ENCODE measurements at places on chromosomes 2 and 18.

- peak; percentile 26 for DNase-seq
Measured at GRCh38 chr2:32427672-32428610, 71.1 kb downstream of the BIRC6 start.

GRCh38 chr2:73601780-73602179, 40.4 kb downstream of the NAT8 start:
- no peak for DNase-seq

GRCh38 chr2:133765658-133766057, 197.4 kb upstream of the NCKAP5 start:
- DNase-seq, result no peak

GRCh38 chr2:61426267-61426897, 44.5 kb downstream of the USP34 start:
- DNase-seq, result peak; percentile 66

- DNase-seq, result peak; percentile 67
Measured at GRCh38 chr2:106085181-106085940, 108.7 kb downstream of the UXS1 start.

DNA sequence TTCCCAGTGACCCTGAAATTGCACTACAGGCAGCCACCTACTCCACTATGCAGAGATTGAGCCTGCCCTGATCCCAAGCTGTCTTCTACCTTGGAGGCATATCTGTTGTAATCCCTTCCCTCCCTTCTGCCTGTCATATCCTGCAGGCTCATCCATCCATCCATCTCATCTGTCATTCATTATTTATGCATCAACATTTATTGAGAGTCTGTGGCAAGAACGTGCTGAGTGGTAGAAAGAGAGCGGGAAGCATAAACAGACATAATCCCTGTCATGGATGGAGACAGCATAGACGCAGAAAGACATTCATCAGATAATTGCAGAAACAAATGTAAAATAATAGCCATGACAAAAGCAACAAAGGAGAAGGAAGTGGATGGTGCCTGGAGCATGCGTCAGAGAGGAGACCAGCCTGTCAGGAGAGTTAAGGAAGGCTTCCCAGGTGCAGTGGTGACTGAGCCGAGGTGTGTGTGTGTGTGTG, 110.7 kb upstream of the STPG4 start:
- peak; percentile 30 for DNase-seq

DNA sequence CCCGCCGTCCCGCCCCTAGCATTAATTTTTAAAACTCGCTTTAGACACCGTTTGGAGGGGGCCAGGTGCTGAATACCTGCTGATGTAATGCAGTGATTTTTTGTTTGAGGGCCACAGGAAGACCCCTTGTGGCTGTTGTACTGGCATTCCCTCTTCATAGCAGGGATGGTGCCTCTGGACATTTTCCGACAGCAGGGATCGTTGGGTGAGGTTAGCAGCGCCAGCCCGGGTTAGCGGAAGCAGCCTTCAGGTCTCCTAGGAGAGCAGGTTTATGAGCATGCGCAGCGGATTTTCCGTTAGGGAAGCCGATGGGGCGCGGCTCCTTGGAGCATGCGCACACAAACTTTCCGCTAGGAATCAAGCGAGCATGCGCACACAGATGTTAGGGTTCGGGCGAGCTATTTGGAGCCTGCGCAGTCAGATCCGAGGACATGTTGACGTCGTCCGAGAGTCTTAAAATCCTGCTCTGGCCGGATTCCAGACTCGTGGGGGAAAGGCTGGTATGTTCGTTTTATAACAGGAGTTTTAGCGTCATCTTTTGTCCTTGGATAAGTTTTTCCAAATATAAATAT, 17.2 kb upstream of the C2orf74 start:
- DNase-seq, result peak; percentile 98

GRCh38 chr2:72673279-72673678, 152.6 kb downstream of the EXOC6B start:
- DNase-seq, result no peak

DNA sequence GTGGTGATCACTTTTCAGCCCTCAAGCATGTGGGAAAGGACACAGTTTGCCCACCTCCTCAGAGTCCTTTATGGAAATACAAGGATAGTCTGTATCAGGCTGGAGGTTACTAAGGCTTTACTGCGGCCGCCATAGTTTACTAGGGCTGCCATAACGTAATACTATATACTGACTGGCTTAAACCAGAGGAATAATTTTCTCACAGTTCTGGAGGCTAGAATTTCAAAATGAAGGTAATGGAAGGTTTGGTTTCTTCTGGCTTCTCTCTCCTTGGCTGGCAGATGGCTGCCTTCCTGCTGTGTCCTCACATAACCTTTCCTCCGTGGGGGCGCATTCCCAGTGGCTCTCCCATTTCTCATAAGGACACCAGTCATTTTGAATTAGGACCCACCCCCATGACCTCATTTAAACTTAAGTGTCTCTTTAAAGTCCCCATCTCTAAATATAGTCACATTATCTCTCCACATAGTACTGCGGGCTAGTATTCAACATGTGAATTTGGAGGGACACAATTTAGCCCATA, 12.5 kb upstream of the ATIC start:
- no peak for DNase-seq

GRCh38 chr2:133193544-133194361, 374.5 kb downstream of the NCKAP5 start:
- DNase-seq, result no peak

DNA sequence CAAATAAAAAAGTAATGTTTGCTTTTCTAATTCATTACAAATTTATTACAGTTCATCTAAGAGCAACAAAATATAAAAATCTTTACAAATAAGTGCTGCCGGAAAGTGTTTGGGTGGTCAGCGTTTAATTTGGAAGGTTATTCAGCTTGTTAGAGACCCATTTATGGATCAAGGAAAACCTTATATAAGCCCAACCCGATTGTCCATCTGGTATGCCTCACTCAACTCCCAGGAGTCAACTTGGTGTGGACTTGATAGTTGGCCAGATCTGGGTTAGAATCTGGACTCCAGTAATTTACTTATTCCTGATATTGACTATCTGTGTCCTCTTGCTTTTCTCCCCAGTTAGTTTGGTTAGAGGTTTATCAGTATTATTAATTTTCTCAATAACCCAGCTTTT, 106.2 kb downstream of the KCTD1 start:
- no peak for DNase-seq

DNA sequence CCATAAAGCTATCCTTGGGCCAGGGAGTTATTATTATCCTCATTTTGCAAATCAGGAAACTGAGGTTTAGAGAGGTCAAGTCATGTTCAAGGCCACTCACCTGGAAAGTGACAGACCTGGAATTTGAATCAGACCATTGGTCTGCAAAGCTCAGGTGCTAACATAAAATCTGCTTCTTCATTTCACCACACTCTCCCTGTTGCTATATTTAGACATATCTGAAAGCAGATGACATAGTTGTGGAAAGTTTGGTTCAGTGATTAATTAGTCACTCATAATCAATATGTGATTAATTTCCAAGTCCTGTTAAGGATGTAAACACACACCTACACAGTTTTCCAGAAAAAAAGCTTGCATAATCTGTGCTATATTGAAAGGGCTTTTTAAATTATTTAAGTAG, 57.4 kb downstream of the LINC00305 start:
- no peak for DNase-seq

- DNase-seq, result no peak
Measured at GRCh38 chr2:123738643-123739042, 286.4 kb upstream of the CNTNAP5 start.

DNA sequence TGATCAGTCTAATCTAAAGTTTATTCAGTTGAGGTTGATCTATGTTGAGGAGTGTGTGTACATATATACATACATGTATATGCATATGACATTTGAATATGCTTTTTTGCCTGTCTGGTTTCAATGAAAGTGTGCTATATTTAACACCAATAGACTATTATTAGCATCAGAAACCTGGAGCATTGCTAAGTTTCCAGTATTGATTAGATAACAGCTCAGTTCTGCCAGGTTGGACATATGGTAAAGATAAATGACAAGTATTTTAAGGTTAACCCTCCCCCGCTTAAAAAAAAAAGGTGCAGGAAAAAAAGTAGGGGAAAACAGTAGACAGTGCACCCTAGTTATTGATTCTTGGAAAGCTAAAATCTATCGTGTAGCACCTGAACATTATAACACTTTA, 19.4 kb downstream of the CREB1 start:
- DNase-seq, result no peak

DNA sequence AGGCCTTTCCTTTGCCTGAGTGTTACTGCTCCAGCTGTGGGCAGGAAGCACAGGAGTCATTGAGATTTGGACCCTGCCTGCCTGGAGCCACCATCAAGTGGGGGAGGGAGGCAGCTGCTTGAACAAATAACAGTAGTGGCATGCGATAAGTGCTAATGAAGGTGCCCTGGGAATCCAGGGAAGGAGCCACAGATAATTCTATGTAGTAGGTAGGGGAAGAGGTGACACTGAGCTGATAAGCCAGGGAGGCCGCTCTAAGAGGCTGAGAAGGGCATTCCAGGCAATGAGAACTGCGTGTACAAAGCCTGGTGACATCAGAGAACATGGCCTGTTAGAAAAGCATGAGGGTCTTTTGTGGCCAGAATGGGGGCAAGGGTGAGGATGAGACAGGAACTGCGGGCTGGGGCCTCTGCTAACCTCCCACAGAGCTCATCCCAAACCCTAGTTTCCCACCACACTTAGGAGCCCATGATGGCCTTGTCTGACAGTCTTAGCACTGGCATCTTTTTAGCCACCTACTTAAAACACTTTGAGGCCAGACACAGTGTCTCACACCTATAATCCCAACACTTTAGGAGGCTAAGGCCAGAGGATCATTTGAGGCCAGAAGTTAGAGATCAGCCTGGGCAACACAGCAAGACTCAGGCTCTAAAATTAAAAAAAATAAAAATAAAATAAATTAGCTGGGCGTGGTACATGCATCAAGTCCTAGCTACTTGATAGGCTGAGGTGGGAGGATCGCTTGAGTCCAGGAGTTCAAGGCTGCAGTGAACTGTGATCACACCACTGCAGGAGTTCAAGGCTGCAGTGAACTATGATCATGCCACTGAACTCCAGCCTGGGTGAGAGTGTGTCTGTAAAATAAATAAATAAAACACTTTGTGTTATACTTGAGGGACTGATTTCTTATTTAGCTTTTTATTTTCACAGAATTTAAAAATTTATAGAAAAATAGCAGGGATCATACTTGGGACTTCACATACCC, 58.9 kb downstream of the TET3 start:
- DNase-seq, result no peak

DNA sequence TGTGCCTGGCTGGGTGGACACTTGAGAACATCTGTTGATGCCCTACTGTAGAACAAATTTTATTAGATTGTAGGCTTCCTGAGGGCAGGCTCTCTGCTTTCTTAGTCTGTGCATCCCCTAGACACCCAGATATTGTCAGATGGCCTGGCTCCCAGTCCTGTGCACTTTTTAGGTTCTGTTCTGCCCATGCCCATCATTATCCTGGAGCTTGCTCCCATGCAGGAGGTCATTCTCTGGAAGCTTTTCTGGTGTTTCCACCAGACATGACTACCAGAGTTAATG, 213.3 kb downstream of the MYCN start:
- no peak for DNase-seq

GRCh38 chr18:54086046-54086802, 138.2 kb downstream of the MBD2 start:
- DNase-seq, result no peak

DNA sequence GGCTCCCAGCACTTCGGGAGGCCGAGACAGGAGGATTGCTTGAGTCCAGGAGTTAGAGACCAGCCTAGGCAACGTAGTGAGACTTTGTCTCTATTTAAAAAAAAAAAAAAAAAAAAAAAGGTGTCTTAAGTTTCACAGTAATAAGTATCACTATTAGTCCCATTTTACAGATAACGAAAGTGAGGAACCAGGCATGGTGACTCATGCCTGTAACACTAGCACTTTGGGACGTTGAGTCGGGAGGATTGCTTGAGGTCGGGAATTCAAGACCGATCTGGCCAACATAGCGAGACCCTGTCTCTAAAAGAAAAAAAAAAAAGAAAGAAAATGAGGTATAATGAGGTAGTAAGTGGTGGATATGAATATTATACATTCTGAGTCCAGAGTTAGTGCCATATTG, 2.5 kb downstream of the KCNJ13 start:
- DNase-seq, result no peak

- DNase-seq, result peak; percentile 69
Measured at GRCh38 chr2:86764661-86765309, 25.9 kb downstream of the CD8A start.

DNA sequence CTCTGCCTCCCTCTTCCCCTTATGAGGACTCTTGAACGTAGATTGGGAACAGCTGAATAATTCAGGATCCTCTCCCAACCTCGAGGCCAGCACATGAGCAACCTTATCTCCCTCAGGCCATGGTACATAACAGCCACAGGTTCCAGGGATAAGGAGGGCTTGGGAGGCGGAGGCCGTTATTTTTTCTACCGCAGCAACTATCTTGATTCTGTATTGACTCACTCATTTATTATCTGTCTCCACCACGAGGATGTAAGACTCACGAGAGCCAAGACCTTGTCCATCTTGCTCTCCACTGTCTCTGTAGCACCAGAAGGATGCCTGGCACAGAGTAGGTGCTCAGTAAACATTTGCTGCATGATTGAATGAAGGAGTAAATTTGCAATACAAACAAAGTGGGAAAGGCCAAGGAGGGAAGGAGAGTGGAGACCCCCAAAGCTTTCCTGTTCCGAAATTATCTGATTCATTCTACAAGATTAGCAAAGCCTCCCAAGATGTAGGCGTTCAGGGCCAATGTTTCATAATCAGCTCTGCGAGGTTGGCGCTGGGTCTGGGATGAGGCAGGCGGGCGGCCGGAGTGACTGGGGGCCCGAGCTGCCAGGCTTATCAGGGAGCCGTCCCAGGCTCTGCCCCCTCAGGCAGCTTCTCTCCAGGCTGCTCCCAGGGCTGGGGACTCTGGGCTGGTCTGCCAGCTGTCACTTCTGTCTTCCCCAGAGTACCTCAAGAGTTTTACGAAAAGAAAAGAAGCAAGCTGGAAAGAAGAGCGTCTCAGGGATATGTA, 31.6 kb downstream of the INPP5D start:
- DNase-seq, result no peak

DNA sequence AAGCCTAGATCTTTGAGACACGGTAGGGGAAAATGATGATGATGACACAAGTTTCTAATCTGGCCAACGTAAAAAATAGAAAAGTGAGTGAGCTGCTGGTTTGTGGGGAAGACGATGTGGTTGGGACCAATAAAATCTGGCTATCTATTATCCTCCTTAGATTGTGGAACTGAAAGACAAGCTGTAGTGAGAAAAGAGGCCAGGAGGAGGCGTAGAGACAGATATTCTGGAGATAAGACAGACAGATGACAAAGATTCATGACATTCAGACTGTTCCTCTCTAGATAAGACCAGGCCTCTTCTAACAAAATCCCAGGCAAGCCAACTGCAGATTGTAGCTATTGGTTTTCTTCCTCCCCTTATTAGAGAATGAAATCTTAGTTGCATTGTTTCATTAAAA, 376.3 kb upstream of the UBE2E3 start:
- DNase-seq, result peak; percentile 2

GRCh38 chr18:22981274-22982133, 48.4 kb downstream of the RBBP8 start:
- DNase-seq, result no peak

- no peak for DNase-seq
Measured at GRCh38 chr2:51619961-51620360, 588.0 kb upstream of the NRXN1 start.

GRCh38 chr2:21070341-21071257, 26.7 kb upstream of the APOB start:
- DNase-seq, result peak; percentile 22

- peak; percentile 85 for DNase-seq
Measured at GRCh38 chr2:207792244-207792785, 22.6 kb upstream of the FZD5 start.

- DNase-seq, result no peak
Measured at GRCh38 chr2:156399224-156399949, 36.8 kb upstream of the GPD2 start.

GRCh38 chr2:215811003-215811402, 202.3 kb downstream of the MREG start:
- no peak for DNase-seq

GRCh38 chr2:121284463-121285449, at the start of gene TFCP2L1:
TFCP2L1 (minus strand) TSS chr2:121285202; CDS start chr2:121285109, 93 bp downstream.
- DNase-seq, result no peak

Data from dermis blood vessel endothelial cell (primary cell).